SK-N-DZ (cell line): ENCODE measurements at places on chromosomes 6 and 20.

DNA sequence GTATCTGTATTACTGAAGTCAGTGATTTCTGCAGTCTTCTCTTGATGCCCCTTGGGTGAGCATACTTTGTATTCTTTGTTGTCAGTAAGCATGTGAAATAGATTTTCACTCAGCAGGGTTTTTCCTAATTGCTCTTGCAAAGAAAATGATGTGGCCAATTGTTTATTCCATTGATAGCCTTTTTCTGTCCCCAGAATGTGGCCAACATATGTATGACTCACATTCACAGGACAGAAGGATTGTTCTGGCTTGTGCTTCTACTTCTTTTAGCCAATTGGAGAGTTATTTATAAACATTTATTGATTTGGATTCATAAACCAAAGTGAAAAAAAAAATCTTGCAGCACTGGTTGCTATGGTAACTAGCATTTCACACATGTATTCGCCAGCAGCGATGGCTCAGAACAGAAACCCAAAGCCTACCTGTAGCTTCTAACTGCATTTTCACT, 54.4 kb upstream of the RBM24 start:
- no peak for DNase-seq

DNA sequence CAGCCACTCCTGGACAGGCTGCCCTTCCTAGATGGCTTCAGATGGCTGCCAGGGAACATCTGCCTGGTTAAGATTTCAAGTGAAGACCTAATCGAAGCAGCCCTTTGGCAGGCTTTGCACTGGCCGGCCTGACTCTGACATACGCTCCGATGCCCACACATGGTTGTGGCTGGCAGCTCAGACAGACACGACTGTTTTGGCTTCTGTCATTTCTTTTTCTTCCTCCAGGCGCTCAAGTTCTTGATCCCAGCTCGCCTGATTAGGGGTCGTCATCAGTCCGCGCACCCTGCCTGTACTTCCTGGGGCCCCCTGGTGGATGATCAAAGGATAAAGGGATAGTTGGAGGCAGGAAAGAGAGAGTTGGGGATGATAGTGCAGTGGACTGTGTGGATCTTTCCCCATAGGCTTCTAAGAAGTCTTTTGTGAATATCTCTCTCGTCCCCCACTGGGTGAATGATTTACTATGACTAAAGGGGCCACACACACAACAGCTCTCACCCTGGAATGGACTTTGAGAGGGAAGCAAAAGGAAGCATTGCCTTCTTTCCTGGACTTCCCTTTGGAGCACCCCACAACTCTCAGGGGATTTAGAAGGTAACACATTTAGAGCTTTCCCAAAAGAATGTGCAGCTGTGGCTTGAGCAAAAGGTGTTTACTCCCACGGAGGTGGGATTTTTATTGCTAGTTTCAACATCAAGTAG, 21.4 kb upstream of the TRAM2 start:
- peak; percentile 89 for DNase-seq

GRCh38 chr20:62691487-62691886, 17.1 kb upstream of the NTSR1 start:
- DNase-seq, result no peak

GRCh38 chr20:39057143-39057542, 95.0 kb downstream of the DHX35 start:
- DNase-seq, result no peak

DNA sequence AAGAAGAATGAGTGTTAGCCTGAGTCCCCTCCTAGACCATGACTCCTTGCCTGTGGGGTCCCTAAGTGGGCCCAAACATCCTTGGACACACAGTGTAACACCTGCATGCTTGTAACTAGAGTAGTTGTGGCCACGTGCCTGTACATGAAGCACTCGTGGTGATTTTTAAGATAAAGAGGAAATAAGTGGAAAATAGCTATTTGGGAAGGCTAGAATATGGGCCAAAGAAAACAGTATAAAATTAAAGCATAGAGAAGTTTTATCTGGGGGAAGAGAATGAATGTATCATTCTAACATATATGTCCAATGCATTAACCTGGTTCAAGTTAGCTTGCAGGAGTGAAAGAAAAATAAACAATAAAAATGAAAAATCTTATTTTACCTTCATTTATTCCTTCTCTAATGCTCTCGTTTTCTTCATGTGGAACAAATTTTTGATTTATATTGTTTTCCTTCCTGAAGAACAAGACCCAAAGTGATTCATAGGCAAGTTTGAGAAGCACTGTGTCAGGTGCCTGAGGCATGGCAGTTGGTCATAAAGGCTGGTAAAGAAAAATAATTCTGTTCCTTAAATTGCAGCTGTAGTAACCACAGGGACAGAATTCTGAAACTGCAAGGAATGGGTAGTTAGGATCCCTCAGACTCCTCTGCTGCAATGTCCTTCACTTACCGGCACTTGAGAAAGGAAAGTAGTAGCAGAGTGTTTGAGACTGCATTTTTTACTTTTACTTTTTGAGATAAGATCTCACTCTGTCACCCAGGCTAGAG, 8.5 kb upstream of the CST3 start:
- DNase-seq, result no peak

DNA sequence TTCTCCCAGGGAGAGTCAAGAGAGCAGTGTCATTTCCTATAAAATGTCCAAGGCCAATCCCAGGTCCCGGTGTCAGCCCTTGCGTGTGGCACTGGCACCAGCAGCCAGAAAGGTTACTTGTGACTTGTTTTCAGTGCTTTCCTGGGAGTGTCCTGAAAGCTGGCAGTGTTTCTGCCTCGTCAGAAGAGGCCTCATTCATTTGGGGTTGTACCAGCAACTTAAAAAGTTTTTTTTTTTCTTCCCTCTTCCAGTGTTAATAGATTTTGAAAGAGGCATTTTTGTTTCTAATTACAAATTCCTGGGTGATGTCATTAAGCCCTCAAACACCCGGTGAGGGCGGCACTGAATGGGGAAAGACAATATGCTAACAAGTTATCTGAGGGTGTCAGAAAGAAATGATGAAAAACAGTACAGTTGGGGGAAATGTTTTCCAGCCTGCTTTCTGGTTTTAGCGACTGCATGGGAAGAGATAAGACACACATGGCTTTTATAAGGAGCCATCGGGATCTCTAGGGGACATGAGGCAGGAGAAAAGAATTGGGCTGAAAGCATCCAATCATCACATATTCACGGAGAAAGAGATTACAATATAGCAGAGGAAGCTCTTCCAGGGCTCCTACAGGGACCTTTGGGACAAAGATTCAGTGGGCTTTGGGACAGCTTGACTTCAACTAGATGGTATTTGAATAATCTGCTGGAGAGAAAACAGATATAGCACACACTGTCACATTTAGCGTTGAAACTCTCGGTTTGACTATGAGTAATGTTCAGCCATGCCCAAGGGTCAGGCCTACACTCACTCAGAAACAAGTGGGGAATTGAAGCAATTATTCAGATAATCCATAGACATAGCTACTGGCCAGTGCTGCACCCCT, 153.0 kb downstream of the BCAS1 start:
- peak; percentile 91 for DNase-seq

GRCh38 chr6:163459536-163459935, 45.0 kb downstream of the QKI start:
- no peak for DNase-seq

DNA sequence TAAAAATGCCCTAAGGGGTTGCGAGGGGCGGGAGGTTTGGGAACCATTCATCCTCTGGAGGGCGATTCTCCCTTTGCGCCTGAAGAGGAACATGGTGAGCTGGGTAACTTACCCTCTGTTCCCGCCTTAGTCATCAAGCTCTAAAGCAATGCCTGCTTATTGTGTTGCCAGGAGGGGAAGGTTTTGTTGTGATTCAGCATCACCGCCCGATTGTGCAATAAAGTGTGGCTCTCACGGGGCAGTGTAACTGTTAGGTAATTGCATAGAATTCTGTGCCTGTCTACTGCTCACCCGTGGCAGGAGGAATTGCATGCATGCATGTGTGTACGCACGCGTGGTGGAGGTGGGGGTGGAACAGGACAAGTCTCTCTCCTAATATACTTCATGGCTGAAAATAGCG, 95.5 kb upstream of the AGPAT4 start:
- DNase-seq, result no peak

DNA sequence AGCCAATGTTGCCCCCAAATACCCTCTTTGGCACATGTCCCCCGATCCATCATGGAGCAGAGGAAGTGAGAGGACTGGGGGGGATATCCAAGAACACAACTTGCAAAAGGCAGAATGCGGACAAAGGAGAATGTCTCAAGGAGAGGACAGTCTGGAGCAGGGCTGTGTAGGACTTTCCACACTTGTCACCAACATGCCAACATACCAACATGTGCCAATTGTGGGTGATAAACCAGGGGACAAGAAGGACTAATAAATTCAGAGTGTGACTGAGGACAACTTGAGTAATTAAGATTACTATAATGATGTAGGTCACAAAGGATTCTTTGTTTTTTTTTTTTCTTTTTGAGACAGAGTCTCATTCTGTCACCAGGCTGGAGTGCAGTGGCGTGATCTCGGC, 8.8 kb downstream of the SLC26A8 start:
- DNase-seq, result no peak

DNA sequence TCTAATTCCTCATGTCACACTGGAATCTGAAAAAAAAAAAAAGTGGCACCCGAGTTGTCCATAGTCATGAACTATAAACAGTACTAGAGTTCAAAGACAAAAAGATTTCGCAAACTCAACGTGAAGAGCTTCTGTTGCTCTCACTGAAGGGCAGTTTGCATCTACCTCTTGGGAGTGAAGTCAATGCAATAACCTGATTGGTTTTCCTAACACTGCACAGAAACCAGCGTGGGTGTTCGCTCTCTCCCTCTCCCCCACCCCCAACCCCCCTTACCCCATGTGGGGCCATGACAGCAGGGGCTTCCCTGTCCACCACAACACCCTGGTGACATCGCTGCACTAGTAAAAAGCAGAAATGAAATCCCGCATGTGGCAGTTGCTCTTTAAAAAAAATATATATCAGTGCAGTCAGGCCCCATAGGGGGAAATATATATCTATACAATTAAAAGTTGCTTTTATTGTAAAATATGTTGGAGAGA, 66.9 kb downstream of the GMPR start:
- no peak for DNase-seq

DNA sequence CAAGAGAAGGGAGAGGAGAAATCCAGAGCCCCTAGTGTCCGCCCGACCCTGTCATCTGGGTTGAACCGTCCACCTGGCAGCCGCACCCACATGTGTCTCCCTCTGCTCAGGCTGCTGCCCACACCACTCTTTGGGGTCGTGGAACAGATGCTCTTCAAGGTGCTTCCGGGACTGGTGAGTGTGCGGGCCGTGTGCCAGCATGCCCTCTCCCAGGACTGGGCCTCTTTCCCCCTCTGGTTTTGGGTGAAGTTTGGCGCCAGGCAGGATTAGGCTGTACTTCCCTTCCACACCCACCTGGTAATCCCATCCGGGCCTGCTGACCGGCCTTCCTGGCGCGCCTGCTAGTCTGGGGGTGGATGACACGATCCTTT, 7.9 kb downstream of the BPIFB3 start:
- DNase-seq, result no peak
